Motor neuron (in vitro differentiated cells): ENCODE measurements at places on chromosomes 2 and 18.

DNA sequence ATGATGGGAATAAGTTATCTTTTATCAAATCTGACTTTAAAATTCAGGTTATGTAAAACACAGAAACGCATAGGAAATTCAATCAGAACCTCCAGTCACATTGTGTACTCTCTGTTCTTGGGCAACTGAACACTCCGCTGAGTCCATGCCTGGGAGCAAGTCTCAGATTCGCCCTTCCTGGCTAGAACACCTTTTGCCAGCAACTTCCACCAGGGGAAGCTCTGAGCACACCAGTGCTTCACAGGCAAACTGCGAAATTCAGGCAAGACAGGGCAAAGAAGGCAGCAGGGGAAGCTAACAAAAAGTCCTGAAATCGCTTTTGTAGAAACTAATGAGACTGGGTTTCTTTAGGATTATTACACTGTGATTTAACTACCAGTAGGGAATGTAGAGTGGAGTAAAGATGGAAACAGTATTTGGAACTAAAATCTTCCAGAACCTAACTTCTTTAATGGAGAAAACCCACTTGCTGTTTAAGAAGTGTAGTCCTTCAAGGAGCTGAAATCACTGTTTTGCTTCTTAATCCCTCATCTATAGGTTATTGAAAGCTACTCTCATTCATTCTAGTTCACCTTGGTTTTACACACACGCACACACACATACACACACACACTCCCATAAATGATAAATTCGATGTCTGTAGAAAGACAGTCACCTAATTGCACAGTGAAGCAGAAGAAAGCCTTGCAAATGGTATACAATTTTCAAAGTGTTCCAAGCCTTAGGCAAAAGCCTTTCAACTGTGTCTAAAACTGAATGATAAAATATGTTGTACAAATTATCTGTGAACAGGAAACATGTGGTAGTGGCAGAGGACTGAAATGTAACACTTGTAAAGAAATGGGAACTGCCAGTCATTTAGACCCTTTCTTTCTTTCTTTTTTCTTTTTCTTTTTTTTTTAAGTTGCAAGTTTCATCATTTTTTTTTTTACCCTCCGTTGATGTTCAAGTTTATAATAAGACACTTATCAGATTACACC is 214.5 kb downstream of the TMEM182 start:
- peak; percentile 100 for ATAC-seq

DNA sequence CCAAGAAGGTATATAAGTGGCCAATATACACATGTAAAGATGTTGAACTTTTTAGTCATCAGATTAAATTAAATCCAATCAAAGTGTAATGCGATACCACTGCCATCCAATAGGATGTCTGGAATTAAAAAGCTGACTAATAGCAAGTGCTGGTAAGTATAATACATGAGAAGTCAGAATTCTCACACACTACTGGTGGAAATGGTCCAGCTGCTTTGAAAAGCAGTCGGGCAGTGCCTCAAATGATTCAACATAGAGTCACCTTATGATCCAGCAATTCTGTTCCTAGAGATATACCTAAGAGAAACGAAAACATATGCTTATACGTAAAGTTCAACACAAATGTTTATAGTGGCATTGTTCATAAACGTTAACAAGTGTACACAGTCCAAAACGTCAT is 124.1 kb upstream of the MYT1L start:
- ATAC-seq: no peak

DNA sequence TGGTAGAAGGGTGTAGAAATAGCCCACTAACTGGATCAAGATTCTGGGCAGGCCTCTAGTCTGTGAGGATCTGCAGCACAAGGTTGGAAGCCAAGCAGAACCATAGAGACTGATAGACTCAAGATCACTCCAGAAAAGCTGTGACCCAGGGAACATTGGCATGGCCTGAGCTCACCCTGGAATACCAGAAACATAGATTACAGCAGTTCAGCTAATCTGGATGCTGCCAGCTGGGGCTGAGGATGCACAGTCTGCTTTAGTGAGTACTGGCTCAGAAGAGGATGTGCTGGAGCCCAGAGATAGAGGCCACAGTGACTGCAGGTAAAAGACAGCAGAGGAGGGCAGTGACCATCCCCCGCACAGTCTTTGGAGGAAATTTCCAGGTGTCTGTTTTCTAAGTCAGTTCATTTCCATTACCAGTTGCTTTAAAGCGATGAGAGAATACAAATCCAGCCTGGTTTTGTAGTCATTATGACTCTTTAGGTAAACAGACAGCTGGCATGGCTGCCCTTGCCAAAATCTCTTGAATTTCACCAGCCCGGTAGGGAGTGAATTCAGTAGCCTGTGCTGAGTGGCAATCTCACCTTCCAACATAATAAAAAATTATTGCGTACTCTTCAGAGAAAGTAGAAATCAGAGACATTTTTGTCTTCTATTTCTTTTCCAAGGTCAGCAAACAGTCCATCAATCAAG is 119.2 kb downstream of the ANTXR1 start:
- ATAC-seq: no peak

DNA sequence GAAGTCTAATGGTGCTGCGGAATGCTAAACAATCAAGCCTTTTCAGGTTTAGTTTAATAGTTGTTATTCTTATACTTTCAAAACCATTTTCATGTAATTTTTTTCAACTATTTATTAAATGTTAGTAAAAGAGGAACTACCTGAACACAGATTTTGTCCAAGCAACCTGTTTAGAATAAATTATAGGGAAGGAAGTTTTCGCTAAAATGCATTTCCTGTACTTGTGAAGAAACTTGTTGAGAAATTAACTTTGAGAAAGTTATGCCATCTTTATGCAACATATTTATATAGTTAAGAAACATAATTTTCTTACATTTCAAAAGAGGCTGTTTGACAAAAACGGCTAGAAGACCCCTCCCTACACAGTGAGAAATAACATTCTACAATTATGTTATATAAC is 16.6 kb downstream of the MAP4K4 start:
- ATAC-seq: no peak

- peak; percentile 84 for ATAC-seq
Measured at GRCh38 chr18:24726727-24727492, 266.5 kb downstream of the HRH4 start.

DNA sequence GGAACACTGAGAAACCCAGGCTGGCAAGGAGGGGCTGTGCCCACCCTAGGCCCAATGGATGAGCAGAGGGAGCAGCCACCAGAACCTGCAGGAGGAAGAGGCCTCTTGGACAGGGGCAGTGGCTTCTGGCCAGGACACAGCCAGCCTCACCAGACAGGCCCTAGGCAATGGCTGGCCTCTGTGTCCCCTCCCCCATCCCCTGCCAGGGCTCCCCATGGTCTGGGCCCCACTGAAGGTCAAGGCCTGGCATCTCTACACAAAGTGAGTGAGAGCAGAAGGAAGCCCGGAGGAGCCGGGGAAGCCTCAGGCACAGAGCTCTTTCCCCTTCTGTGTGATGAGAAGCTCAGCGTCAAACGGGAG is 6.3 kb downstream of the PRLH start:
- no peak for ATAC-seq

DNA sequence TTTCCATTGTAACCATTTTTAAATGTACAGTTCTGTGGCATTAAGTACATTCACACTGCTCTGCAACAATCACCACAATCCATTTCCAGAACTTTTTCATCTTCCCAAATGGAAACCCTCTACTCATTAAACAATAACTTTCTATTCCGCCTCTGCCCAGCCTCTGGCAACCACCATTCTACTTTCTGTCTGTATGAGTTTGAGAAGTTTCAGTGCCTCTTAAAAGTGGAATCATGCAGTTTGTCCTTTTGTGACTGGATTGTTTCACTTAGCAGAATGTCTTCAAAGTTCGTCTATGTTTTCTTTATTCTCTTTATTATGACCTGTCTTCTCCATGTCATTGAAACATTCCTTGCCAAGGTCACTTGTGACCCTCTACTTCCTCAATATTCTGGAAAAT is 22.0 kb upstream of the PELI1 start:
- no peak for ATAC-seq

DNA sequence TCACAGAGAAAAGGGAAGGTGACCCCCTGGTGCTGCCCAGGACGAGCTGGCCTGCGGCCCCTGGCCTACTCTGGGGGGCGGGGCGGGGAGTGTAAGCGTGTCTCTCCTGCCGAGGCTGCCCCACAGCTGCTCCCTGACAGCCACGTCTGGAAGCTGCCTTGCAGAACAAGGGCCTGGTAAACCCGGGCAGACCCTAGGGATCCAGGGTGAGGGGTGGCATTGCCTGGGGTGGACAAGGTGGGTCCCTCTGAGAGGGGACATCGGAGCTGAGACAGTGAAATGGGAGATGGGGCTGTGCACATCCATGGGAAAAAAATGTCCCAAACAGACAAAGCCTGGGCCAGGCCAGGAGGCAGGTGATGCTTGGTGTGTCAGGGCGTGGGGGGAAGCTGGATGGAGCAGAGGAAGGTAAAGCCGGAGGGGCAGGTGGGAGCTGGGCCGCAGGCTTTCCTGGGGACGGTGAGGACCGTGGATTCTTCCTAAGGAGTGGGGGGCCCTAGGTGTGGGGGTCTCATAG is 66.0 kb upstream of the HDAC4 start:
- ATAC-seq: no peak

DNA sequence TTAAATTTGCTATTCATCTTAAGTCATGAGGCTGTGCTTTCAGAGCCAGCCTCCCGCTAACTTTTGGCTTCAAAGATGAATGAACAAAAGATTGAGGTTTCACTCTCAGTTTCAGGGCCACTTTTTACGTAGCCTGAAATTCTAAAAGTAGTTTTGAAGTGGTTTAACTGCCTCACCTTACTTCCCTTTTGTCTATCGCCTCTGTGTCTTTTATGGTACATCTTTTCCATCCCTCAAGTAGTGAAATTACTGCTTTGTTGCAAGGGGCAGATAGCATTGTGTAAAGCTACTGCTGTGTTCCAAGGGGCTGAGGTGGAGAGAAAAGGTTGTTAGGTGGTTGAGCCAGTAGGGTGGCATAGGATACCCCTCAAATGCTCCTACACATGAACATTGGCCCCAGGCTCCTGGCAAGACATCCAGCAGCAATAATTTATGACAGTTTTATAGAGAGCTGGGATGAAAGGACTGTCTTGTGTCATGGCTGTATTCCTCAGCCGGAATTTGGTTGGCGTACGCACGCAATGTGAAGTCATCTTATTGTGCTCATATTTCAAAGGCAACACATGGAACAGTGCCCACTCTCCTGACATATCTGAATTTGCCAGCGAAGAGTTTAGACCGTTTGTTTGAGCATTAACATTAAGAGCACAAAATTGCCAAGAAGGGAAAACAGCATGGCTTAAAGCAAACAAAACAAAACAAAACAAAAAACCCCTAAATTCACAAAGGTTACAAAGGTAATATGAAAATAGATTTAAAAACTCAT is 32.2 kb downstream of the QPCT start:
- ATAC-seq: no peak

- no peak for ATAC-seq
Measured at GRCh38 chr2:161839926-161840325, 215.7 kb downstream of the SLC4A10 start.

GRCh38 chr18:39586741-39587140 is 2021.1 kb upstream of the CELF4 start:
- ATAC-seq: no peak

DNA sequence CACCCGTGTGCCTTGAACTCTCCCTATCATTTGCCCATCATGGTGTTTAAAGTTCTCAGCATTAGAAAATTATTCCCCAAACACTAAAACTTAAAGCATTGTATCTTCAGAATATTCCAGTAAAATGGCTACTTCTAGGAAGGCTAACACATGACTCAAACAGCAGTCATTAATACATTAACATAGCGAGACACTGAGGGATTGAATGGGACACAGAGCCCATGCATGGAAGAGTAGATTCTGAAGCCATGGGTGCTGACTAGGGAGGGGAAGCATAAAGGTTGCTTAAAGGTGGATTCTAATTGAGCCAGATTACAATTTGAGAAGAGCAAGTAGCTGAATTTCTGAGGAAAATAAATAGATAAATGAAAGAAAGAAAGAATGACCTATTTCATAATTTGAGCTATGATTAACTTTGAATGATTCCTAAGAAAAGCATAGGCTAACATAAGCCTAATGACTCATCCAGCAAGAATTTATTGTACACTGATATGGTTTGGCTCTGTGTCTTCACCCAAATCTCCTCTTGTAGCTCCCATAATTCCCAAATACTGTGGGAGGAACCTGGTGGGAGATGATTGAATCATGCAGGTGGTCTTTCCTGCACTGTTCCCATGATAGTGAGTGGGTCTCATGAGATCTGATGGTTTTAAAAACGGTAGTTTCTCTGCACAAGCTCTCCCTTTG is 79.8 kb upstream of the PIK3C3 start:
- ATAC-seq: no peak
